ENCODE measurements at places on chromosomes 5 and 9.

GRCh38 chr5:150295741-150296486, 6.3 kb upstream of the CAMK2A start:
- DNase-seq, result no peak

GRCh38 chr5:32299059-32299677, 13.6 kb downstream of the MTMR12 start:
- DNase-seq, result no peak

DNA sequence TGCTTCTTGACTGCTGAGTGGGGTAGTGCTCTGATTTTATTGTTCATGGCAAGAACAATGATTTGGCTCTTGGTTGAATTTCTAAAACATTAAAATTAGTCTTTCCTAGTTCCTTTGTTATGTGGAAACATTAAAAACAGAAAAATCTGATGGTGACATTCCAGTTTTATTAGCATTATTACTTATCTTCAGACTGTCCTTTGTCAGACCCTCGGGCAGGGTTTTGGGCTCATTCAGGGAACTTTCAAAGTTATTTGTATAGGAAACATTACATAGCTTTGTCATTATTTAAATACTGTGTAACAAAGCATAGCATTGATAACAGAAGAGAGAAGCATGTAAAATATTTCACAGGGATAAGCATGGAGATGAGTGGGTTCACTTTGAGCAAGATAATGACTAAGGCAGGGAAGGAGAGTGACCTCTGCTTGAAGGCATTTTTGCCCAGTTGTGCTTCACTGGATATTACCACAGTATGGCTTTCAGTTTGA, 119.9 kb downstream of the KDM4C start:
- DNase-seq, result no peak

GRCh38 chr5:41154491-41154890, 58.8 kb downstream of the C6 start:
- DNase-seq, result no peak

DNA sequence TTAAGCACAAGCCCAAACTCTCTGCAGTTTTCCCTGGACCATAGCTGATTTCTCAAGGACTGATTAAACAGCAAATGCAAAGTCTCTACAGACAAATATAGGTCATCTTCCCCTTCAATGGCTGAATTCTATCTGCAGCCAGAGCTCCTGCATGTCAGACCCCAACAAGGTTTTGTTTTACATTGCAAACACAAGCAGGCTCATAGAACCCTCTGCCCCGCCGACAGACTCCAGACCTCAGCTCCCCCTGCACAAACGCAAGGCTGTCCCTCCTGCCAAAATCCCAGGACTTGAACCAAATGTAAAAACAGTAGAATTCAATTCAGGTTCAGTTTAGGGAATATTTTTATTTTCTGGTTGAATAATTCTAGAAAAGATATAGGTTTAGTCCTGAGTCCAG, 526.7 kb upstream of the TRPC7 start:
- no peak for DNase-seq

DNA sequence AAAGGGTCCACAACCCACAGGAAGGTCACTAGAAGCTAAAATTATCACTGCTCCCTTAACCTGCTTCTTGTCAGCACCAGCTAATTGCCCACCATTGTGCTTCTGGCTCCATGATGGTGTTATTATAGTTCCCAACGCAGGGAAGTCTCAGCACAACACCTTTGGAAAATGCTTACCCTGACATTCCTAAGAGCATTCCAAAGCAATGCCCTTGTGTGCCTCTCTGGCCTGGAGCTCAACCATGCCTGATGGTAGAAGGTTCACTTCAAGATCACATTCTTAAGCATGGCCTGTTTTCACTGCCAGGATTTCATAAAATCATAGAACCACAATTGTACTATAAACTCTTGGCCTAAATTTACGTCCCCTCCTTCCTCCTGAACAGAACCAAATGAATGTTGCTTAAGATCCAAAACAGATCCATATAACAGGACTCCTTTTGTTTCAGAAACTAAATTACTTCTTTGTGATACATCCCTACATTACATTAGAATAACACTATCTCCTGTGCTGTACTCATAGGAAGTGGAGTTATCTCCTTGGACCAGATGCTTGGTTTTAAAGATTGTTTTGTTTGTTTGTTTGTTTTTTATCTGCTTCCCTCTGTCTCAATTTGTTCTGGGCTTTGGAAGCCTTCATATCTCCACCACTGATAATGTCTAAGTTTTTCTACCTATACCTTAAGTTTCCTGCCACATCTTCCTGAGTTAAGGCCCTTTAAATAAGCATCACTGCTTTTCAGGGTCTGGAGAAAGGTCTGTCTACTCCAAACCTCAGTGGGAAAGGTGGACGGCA, 32.1 kb downstream of the ARL15 start:
- no peak for DNase-seq

- no peak for DNase-seq
Measured at GRCh38 chr9:96299823-96300222, 2.2 kb downstream of the HSD17B3 start.

- DNase-seq, result no peak
Measured at GRCh38 chr5:132474131-132474723, 16.3 kb downstream of the IRF1 start.

DNA sequence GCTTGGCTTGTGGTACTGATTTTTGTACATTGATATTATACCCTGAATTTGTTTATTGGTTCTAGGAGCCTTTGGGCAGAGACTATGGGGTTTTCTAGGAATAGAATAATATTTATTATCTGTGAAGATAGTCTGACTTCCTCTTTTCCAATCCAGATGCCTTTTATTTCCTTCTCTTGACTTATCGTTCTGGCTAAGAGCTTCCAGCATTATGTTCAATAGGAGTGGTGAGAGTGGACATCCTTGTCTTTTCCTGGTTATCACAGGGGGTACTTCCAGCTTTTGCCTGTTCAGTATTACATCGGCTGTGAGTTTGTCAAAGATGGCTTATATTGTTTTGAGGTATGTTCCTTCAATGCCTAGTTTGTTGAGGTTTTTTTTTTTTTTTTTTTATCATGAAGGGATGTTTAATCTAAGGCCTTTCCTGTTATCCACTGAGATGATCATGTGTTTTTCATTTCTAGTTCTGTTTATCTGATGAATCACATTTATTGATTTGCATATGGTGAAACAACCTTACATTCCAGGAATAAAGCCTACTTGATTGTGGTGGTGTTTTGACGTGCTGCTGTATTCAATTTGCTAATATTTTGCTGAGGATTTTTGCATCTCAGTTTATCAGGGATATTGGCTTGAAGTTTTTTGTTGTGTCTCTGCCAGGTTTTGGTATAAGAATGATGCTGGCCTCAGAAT, 77.5 kb downstream of the CERT1 start:
- no peak for DNase-seq

Measured in CMK (cell line).